ENCODE measurements at places on chromosomes 11 and 22.

GRCh38 chr11:70270877-70271648 lies 573 bp downstream of the PPFIA1 start:
- DNase-seq: peak; percentile 73

DNA sequence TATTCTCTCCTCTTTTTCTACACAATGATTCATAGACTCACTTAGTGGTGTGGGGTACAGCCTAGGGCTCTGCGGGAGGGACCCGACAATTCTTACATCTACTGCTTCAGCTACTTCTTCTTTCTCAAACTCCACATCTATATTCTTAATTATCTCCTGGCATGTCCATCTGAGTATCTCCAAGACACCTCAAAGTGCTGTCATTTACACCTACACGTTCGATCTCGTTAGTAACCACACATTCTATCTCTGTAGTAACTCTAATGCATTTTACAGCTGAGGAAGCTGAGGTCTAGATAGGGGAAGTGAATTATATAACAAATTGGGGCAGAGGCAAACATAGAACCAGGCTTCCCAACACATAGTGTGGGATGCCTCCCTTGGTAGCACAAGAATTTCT lies 27.7 kb upstream of the RRM1 start:
- DNase-seq: no peak

DNA sequence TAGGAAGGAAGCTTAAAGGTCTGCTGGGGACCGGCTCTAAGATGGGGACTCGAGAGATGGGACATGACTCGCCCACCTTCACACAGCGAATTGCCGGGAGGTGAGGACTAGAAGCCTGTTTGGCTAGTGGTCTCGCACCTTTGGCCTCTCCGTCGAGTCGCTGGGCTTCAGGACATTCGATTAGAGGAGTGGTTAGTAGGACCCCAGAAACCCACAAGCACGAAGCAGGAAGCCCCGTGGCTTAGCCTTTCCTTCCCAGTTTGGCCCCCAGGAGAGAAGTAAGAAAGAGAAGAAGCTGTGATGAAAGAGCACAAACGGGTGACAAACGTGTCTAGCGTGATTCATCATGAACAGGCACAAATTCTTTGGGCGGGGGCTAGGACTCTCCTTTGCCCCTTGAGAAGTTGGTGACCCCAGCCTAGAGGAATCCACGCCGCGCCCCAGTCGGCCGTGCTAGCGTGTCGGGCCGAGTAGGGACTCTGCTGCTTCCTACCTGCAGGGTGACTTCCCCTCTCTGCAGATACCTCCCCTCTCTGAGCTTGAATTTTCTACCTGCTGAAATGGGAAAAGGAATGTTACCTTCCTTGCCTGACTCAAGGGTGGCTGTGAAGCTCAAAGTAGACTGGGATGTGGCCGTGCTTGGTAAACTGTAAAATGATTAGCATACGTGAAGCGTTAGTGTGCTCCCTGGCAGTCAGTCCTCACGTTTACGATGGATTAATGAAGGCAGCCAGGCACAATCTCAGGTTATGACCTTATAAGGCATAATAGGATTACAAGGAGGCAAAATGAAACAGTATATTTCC lies 1.1 kb upstream of the ADM start:
- no peak for DNase-seq

DNA sequence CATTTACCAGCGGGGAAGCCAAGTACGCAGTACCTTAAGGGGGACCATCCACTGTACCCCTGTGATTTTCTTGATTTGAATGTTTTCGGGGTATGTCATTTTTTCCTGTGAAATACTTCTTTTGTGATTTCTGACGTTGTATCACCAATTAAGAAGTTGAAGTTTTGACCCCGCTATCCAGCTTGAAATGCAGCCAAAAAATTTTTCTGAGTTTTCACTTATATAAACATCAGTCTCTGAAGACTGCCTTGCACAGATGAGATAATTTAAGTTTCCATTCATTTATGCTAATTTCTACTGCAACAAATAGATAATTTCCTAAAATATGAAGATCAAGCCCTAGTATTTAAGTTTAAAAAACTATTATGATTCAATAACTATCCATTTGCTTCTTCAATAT lies 20.0 kb downstream of the CTSC start:
- no peak for DNase-seq

- DNase-seq: no peak
Observed at GRCh38 chr11:73177380-73177777, 35.3 kb upstream of the FCHSD2 start.

DNA sequence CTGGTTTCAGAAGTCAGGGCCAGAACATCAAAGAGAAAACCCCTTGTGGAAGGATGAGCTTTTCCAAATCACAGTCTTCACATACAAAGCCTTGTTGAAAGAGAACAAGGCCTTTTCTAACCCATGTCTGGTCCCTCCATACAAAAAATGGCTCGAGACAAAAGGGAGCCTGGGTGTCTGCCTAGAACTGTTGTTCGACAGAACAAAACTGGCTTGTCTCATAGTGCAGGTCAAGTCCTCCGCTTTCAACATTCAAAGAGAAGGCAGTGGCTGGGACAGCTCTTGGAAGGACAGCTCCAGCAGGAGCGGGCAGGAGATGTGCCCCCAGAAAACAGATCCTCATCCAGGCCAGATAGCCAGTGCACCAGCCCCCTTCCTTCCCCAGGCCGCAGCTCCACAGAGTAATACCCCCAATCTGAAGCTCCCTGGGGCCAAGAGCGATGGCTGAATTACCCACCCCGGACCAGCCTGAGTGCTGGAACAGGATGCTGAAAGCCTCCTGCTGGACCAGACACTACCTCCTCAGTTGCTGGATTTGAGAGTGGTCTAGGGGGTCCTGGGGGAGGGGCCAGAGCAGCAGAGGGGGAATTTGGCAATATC lies 27.6 kb downstream of the USH1C start:
- DNase-seq: no peak

DNA sequence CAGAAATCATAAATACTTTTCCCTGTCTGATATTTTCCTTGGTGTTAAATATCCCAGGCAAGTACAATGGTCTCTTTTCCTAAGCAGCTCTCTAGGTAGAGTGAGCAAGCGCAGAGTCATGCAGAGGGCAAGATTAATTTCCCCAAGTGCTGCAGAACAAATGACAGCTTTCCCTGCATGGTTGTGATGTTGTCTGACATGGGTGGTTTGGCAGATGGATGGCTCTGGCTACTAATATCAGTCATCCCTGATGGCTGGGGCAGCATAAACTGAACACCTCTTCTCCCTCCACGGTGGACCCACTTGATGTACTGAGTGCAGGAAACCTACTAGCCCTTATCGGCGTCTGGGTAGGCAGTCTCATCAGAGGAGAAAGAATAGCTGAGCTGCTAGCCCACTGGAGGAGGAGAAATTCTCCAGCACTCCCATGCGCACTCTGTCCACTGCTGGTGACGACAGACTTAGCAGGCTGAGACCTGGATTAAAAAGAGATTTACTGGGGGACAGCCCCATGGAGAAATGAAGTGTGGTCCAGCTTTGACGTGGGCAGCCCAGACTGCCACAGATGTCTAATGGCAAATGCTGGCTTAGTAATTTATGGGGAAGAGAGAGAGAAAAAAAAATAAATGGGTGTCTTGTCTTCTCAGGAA lies 202.9 kb downstream of the DBX1 start:
- DNase-seq: no peak

DNA sequence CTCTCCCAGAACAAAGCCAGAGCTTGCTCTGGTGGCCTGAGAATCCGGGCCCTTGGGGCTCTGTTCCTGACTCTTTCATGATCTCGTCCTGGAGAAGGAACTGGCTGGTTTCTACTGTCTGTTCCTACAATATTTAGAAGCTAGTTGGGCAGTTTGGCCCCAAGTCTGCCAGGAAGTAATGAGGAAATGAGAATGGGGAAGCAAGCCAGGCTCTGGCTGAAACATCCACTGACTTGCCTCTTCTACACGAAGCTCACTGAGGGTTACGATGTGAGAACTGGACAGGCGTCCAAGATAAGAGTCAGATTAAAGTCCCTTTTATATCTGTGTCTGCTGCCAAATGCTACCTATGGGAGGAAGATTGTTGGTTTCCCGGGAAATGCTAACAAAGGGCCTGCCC lies 110.0 kb upstream of the KIRREL3 start:
- DNase-seq: no peak

DNA sequence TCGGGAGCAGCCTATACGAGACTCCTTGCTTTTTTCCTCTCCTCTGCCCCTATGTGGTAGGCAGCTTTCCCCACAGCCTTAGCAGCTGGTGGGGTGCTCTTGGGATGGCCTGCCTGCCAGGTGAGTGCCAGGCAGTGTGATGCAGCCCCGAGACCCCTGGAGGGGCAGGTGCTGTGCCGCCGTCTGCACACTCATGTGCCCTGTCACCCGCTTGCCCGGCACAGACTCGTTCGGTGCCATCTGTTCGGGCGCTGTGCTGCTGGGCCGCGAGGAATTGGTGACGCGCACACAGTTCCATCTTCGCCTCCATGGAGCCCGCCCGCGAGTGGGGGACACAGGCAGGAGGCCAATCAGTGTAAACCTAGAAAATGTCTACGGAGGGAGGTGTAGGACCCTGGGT lies 15.1 kb downstream of the TRMU start:
- DNase-seq: no peak

GRCh38 chr11:17755891-17756290 lies 21.3 kb downstream of the KCNC1 start:
- no peak for DNase-seq

- no peak for DNase-seq
Observed at GRCh38 chr11:71252770-71253730, 673 bp upstream of the SHANK2 start.

GRCh38 chr22:48394787-48395186 lies 1432.9 kb downstream of the BRD1 start:
- DNase-seq: no peak

- no peak for DNase-seq
Observed at GRCh38 chr22:19772673-19773469, 12.3 kb downstream of the TBX1 start.

- no peak for DNase-seq
Observed at GRCh38 chr22:30044881-30045493, 35.3 kb upstream of the HORMAD2 start.

DNA sequence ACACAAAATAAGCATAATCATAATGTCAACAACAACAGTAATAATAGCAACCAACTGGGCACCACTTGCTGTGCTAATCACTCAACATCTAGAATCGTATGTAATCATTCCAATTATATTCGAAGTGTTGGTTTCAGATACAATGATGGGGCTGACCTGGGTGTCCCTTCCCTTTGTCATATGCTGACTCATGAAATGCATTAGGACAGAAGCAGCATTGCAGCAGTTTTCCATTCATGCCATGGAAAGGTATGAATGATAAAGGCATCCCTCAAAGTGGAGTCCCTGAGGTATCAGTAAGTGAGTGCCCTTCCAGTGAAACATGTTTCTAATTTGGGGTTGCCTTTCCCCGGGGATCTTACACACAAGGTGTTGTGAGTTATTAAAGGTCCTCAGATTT lies 46.3 kb upstream of the ANO3 start:
- no peak for DNase-seq

- DNase-seq: no peak
Observed at GRCh38 chr22:47015589-47016178, 253.2 kb downstream of the TBC1D22A start.

DNA sequence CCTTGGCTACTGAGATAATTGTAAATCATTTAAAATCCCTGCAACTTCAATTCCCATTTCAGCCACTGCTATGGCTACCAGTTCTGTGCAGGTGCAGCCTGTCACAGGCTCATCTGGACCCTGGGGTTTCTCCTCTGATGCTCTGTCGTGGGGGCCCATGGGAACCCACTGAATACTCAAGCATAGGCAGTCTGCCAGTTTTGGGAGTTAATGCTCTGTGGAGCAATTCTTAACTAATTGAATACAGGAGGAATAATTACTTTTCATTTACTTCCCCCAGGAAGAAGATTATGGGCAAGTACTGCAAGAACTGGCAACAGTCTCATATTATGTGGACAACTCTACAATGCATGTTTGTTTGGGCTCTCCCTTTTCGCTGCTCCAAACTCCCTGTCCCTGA lies 25.9 kb downstream of the OR51E2 start:
- DNase-seq: no peak

- DNase-seq: no peak
Observed at GRCh38 chr22:45932071-45932470, 44.9 kb downstream of the WNT7B start.

- no peak for DNase-seq
Observed at GRCh38 chr22:30190574-30190973, 56.0 kb downstream of the LIF start.

GRCh38 chr11:43868852-43869567 lies 11.6 kb upstream of the ALKBH3 start:
- DNase-seq: peak; percentile 74

GRCh38 chr11:95241681-95242081 lies 10.7 kb upstream of the SESN3 start:
- no peak for DNase-seq
